ENCODE measurements at places on chromosomes 7 and 10.

GRCh38 chr10:5464546-5464945 lies 34.8 kb downstream of the CALML5 start:
- no peak for DNase-seq

GRCh38 chr7:81618396-81619014 lies 151.3 kb downstream of the HGF start:
- DNase-seq, result no peak

DNA sequence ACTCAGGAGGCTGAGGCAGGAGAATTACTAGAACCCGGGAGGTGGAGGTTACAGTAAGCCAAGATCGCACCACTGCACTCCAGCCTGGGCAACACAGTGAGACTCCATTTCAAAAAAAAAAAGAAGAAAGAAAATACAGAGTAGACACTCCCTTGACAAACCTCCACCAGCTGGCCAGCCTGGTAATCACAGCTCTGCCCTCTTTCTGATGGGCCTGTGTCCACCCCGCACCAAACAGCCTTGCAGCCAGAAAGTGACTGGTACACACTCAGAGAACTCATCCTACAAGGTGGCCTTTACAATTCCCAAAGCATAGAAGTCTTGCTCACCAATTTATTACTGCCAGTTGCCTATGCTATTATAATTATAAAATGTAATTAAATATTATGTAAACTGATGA lies 66.6 kb downstream of the COBL start:
- DNase-seq, result no peak

GRCh38 chr10:90042075-90042474 lies 340.7 kb downstream of the KIF20B start:
- DNase-seq, result no peak

- DNase-seq, result no peak
These were observed 22.8 kb upstream of the EN2 start for GRCh38 chr7:155435110-155435509.

- DNase-seq, result no peak
These were observed 11.8 kb upstream of the RRP12 start for GRCh38 chr10:97412891-97413304.

- DNase-seq, result no peak
These were observed 136.6 kb downstream of the PRKAG2 start for GRCh38 chr7:151740081-151740851.

DNA sequence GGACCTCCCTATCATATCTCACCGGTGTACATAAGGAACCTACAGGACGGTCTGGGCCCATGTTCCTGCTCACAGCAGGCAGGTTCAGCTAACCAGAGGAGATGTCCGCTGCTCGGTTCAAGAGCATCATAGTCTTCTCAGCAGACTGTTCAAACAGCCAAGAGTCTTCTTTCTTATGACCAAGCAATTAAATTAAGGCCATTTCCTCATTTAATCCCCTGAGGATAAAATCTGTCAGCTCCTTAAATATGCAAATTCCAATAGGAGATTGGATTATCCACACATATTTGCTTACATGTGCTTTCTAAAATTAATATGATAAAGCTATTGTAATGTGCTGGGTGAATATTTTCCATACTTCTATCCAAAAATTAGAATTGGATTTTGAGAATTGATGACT lies 59.7 kb downstream of the LMBR1 start:
- no peak for DNase-seq

- no peak for DNase-seq
These were observed 68.4 kb downstream of the PTEN start for GRCh38 chr10:87931836-87932230.

- DNase-seq, result no peak
These were observed 2.8 kb downstream of the ZNF248 start for GRCh38 chr10:37854626-37855025.

- no peak for DNase-seq
These were observed 438.6 kb upstream of the GALNT17 start for GRCh38 chr7:70693321-70693685.

- no peak for DNase-seq
These were observed 55.0 kb downstream of the RELN start for GRCh38 chr7:103934508-103934907.

DNA sequence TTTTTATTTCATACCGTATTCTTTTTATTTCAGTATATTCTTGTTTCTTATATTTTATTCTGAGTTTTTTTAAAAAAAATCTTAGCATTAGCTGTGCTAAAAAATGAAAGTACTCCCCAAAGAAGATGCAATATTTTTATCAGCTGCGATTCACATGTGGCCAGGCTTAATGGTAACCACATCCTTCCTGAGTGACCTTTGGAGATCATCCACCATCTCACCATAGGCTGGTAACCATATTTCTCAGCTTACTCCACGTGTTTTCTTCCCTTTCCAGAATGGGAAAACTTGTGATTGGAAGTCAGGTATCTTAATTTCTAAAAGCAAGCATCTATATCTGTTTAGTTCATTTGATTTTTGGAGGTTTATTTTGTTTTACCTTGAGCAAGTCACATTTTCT lies 18.8 kb upstream of the LIPM start:
- no peak for DNase-seq

DNA sequence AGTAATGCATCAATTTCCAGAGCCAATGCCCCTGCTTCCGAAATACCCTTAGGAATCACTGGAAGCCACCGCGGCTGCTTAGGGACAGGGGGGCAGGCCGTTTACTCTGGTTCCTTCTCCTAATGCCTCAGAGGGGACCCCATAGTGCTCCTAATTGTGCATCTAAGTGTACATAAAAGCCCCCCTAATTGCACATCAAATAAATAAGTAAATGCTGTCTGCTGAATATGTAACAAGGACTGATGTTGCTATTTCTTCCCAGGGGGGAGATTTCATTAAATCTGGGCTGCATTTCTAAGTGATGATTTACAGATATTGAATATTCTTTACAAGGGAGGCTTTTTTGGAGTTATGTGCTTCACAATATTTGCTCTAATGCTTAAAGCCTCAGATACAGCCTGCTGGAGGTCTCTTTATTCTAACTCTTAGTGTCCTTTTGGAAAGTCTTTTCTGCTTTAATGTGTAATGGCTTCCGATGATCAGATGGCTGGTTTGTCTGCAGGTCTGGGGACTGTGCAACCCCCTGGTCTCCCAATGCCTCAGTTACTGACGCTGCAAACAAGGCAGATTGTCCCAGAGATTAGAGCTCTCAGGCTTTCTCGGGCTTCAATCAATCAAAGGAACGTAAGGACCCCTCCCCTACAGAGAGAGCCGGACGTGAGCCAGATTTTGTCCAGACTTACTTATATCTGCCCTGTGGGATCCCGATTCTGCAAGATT lies 143.0 kb downstream of the PRPF18 start:
- DNase-seq, result no peak

DNA sequence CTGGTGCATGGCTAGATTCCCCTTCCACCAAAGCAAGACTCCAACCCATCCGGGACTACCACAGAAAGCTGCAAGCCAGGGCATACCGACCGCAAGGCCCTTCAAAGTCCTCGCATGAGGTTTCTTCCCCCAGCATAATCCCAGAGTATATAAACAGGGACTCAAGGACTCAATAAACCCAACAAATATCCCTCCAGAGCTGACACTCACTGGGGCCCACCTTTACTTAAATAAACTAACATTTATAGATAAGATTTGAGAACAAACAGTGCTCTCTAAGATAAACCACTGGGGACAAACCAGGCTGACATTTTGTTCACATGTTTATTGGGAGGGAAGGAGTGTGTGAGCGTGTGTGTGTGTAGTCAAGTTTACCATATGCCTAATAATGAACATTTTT lies 138.2 kb downstream of the ADAM12 start:
- DNase-seq, result no peak

DNA sequence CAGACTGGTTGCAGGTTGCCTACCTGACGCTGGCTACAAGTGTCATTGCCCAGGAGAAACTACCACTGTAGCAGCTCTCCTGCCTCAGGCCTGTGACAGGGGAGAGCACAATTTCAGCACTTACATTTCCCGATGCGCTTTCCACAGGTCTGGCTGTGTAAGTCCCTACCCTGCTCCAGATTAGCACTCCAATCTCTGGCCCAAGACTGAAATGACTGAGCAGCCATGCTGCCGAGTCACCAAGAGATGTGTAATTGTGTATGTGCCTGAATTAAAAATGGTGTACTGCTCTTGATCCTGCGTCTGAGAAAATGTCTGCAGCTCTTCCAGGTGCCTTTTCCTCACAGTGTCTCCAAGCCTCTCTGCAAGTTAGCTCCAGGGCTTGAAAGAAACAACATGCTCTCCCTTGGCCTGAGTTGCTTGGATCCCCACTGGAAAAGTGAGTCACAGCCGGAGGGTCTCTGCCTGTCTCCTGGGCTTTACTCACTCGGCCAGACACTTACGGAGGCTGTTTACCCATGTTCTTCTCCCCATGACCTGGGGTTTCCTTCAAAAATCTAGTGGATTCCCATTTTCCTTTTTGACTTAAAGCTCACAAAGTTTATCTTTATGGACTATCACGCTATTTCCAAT lies 1001.7 kb upstream of the KCND2 start:
- DNase-seq, result no peak

DNA sequence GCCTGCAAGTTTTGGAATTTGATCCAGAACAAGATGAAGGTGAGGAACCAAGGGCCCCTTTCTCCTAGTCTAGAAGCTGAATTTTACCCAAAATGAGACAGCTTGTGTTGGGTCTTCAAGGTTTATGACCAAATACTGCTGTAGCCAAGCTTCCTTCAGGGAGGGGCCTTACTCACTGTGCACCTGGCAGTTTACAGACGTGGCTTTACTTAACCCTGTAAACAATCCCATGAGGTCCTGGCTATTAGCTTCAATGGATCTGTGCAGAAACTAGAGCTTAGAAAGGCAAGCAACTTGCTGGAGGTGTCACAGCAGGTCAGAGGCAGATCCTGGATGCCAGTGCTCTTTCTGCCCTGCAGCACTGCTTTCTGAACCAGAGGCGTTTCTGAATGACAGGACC lies 46.7 kb downstream of the PDLIM1 start:
- no peak for DNase-seq

DNA sequence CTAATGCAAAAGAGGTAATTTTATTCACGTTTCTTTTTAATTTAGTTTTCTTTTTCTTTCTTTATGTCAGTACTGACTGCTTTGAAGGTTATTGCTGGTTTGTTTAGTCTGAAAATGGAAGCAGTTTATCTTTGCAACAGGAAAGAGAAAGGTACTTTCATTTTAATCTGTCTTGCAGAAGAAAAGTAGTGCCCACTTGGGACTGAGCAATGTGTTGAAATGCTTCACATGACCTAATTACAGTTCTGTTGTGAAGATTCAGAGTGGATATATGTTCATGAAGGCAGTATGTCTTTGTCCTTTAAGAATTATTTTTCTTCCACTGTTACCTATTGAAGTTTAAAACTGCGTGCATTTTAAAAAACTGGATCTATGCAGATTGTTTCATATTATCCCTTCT lies 80.1 kb downstream of the ANKIB1 start:
- DNase-seq, result no peak

GRCh38 chr7:74289659-74290552 lies 699 bp downstream of the CLIP2 start:
- DNase-seq, result peak; percentile 57

DNA sequence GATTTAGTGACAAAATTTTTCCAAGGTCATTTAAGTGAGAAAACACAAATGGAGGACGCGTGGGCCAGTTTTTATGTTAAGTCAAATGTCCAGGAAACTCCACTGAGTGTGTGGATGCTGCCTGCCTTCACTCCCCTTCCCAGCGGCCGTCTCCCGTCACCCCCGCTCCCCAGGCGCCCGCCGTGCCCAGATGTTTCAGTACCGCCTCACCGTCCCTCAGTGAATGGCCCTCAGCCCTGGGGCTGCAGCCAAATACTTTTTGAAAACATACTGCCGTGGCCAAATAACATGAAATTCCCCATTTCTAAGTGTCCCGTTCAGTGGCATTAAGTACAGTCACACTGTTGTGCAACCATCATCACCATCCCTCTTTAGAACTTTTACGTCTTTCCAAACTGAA lies 131.9 kb downstream of the INSYN2A start:
- DNase-seq, result no peak

GRCh38 chr10:101140084-101140949 lies 9.2 kb downstream of the TLX1 start:
- DNase-seq, result no peak

DNA sequence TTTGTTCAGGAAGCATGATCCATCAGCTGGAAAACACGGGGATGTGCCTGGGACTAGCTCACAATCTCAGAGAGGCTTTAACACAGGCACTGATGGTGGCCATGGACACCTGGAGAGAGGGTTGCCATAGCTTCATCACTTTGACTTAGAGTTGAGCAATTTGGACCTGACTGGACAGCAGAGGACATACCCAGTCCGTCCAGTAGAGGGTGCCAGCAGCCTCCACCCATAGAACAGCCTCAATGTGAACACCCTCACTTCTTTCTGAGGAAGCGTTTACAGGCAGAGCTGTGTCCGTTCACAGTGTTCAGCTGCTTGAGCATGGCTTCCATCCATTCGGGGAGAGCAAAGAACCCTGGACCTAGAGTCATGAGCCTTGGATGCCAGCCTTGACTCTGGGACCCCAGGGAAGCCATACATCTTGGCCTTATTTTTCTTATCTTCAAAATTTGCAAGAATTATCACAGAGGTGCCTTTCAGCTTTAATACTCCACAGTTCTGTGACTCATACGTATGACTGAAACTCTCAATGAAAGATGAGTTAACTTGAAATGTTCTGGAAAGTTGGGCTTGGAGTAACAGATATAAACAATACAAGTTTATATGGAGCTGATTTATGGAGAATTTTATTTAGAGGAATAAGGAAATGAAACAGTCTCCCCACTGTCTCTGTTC lies 302.9 kb upstream of the PODXL start:
- DNase-seq, result peak; percentile 61

- no peak for DNase-seq
These were observed 38.2 kb downstream of the SPOCK2 start for GRCh38 chr10:72049969-72050781.

GRCh38 chr7:492714-493065 lies 27.0 kb downstream of the PDGFA start:
- DNase-seq, result no peak

GRCh38 chr10:38043516-38043915 lies 33.0 kb downstream of the ZNF33A start:
- DNase-seq, result no peak

DNA sequence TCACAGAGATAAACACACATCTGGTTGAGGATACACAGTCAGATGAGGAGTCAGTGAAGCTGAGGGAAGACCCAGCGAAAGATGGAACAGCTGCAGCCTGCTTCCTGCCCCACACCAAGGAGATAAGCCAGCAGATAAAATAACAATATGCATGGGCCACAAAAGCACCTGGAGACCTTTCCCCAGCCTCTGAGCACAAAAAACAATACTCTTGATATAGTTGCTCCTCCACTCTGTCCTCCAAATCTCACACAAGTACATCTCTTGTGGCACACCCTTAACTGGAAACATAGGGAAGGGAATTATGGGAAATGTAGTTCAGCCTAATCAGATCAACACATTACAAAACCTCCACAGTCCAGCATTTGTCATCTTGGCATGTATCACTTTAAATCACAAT lies 9.7 kb upstream of the FHIP2A start:
- DNase-seq, result no peak

GRCh38 chr10:60188548-60188947 lies 201.1 kb downstream of the ANK3 start:
- DNase-seq, result no peak

Data from globus pallidus (tissue), 1 donor.